Mammary epithelial cell (primary cell): ENCODE measurements at places on chromosomes 16 and 17. TPM values are rescaled to one million over a fixed set of nuclear protein-coding genes. Genes with fewer than 3 reads are reported as not detected.

- peak; percentile 84 for DNase-seq
These were observed 2.3 kb upstream of the SLC16A11 start for GRCh38 chr17:7046127-7046724.

- no peak for DNase-seq
These were observed 4.8 kb downstream of the MYO18A start for GRCh38 chr17:29175349-29175748.

- DNase-seq: no peak
These were observed 597.4 kb downstream of the MAF start for GRCh38 chr16:79003026-79003609.

GRCh38 chr17:4854111-4854681 lies 21.1 kb downstream of the MINK1 start:
- DNase-seq: peak; percentile 98

DNA sequence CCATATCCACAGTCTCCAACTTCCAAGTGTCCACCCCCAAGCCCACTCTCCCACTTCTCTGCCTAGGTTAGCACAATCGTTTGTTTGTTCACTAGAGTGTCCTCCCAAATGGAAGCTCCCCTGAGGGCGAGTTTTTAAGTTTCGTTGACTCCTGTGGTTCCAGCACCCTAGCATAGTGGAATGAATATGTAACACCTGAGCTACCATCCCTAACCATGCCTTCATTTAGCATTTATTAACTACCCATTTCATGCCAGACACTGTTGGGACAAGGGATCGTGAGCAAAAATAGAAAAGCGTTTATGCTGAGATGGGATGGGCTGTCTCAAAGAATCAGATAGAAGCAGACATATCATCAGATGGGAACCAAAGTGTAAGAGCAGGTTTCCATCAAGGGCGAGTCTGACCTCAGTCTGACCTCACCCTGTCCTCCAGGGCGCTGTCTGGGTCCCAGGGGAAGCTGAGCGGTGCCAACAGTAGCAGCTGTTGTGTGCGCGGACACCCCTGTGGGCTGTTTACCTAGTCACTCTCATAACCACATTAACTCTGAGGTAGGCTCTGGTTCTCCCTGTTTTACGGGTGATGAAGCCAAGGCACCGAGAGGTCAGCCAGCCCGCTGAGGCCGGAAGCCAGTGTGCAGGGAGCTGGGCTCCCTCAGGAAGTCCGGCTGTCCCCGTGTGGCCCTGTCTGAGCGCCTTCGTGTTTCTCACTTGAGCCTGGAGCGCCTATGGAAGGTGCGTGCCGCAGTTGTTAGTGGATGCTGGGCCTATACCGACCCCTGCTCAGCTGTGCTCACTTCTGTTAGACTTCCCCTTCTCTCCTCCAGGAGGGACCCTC lies 6.2 kb downstream of the CNP start:
- DNase-seq: no peak

DNA sequence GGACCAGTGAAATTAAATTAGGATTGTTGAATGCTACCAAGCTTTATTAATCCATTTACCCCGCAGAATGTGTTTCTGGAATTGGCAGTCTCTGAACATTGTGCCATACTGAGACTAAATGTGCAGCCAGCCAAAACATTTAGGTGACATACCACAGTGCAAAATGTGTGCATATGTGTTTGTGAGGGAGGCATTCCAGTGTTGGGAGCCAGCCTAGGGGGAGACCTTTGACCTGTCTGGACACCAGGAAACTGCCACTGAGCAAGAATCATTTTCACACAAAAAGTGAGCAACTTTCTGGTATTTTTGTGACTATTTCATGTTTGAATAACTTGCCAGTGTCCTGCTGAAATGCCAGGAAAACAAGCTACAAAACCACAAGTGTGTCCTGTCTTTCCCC lies 64.7 kb upstream of the SLC12A3 start:
- DNase-seq: no peak

GRCh38 chr17:17782523-17783115 lies 54.2 kb downstream of the SREBF1 start:
- DNase-seq: no peak

DNA sequence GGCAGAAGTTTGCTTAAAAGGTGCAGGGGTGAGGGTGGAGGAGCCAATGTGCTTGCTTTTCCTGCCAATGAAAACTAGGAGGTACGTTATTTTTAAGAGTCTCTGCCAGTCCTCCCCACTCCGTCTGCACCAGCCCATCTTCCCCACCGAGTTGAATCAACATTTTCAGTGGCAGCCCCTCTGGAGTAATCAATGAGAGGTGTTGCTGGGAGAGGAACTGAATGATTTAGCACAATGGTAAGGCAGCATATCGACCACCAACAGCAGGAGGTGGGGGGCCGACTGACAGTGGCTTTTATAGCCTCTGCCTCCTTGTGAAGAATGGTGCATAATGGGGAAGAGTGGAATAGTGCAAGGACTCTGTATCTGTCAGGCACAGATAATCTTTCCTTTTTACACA lies 1465.0 kb upstream of the GOT2 start:
- DNase-seq: no peak

The PCGF2 gene
- 32.7 and 36.4 TPM in 2 replicates for total RNA-seq

The KRT12 gene
- total RNA-seq: not detected in 2 replicates

GRCh38 chr16:78407191-78407590 lies 307.7 kb downstream of the WWOX start:
- DNase-seq: no peak

- no peak for DNase-seq
These were observed 20.9 kb downstream of the IRX3 start for GRCh38 chr16:54265575-54266107.

GRCh38 chr17:78316867-78317789 lies 42.7 kb downstream of the SOCS3 start:
- DNase-seq: no peak

- DNase-seq: no peak
These were observed 55.0 kb downstream of the MEAK7 start for GRCh38 chr16:84449156-84450140.

GRCh38 chr16:19524356-19524615 lies 544 bp downstream of the CCP110 start:
- DNase-seq: no peak

The CFAP97D1 gene
- total RNA-seq: not detected

DNA sequence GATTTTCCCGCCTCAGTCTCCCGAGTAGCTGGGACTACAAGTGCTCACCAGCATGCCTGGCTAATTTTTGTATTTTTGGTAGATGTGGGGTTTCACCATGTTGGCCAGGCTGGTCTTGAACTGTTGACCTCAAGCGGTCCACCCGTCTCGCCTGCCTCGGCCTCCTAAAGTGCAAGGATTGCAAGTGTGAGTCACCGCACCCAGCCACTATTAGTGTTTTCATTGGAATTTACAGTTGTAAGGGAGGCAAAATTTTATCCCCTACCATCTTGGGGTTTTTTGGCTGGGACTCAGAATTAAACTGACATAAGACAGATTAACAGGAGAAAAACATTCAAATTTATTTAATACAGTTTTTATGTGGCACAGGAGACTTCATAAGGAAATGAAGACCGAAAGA lies 12.3 kb upstream of the MYCBPAP start:
- no peak for DNase-seq

GRCh38 chr16:85523602-85524364 lies 89.3 kb upstream of the GSE1 start:
- DNase-seq: no peak

The NRN1L gene
- 1.3 TPM in 1 of 2 replicates, not detected in the other for total RNA-seq

DNA sequence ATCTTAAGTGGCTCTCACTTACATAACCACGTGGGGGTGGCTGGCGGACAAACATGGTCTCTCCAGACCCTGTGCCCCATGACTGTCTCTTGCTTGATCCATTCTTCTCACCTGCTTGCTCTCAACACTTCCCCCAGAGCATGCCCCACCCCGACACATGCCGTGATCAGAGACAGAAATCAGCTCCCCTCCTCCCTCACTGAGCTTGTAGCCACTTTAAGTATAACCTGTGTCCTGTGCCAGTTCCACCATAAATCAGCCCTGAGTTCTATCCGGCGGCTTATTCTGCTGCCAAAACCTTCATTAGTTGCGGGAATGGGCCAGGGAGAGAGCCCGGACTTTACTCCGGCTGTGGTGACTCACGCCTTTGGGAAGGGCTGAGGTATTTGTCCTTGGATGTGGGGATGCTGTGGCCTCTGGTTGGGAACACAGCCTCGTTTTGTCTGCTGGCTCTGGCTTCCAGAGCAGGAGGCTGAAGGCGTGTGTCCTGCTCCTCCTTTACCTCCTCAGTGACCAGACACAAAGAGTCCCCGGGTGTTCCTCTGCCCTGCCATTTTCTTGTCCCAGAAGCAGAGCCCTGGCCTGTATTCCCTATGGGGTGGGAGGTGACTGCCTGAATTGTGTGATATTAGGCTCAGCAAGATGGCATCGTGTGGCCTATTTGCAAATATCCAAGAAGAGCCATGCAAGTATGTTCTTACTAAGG lies 21.1 kb downstream of the ANKRD40 start:
- no peak for DNase-seq

- DNase-seq: no peak
These were observed 7.6 kb upstream of the KRT39 start for GRCh38 chr17:40974366-40974765.

- DNase-seq: no peak
These were observed 14.6 kb upstream of the CSNK1D start for GRCh38 chr17:82287868-82288801.

GRCh38 chr16:20889625-20890275 lies 10.4 kb downstream of the DCUN1D3 start:
- DNase-seq: no peak

DNA sequence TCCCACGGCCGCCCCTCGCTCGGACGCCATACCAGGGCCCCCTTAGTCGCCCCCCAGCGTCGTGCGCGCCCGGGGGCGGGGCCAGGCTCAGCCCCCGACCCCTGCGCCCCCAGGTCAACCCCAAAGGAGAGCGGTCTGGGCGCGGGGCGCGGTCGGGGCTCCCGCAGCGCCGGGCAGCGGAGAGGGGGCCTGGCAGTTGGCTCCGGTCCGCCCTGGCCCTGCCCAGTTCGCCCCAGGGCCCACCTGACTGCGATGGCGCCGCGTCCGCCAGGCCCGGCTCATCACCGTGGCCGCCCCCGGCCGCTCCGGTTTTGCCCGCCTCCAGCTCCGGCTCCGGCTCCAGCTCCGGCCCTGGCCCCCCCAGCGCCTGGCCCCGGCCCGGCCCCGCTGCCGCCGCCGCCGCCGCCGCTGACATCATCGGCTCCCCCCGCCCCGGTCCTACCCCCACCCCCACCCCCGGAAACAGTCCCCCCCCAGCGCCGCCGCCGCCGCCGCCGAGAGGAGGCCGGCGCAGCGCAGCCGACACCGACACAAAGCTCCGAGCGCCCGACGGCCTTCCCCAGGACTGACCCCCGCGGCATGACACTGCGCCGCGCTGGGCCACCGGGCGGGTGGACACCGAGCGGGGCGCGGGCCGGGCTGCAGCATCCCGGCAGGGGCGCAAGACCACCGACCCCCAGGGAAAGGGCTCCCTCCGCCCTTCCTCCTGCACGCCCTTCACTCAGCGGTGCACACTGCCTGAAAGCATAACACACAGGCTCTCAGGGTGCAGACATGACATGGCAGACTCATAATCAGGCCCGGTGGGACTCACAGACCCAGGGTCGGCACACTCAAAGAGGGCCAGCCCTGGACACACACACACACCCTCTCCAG lies at the start of gene ZBTB4:
Gene ZBTB4, minus strand, starts transcription at position 419 of the 876 bp plus-strand sequence. CDS start 12,830 bp downstream, outside the sequence.
- no peak for DNase-seq

DNA sequence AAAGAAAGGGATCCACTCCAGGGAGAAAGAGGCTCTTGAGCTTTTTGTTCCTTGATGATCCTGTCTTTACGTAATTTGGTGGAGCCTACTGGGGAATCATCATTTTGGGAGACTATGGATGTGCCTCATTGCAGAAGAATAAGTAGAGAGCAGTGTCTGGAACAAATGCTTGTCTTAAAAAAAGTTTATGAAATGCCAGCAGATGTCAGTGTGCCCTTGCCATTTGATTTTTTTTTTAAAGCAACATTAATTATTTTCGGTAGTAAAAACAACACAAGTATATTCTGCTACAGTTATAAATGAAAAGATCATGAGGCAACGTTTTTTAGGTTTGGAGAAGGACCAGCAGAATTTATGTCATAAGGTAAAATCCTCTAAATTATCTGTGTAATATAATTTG lies 934.8 kb upstream of the EEF2KMT start:
- DNase-seq: no peak

The BCL6B gene
- total RNA-seq: not detected in 2 replicates

- no peak for DNase-seq
These were observed 4.2 kb downstream of the CORO6 start for GRCh38 chr17:29618272-29619065.

GRCh38 chr16:66798161-66798560 lies 3.2 kb downstream of the TERB1 start:
- peak; percentile 6 for DNase-seq

DNA sequence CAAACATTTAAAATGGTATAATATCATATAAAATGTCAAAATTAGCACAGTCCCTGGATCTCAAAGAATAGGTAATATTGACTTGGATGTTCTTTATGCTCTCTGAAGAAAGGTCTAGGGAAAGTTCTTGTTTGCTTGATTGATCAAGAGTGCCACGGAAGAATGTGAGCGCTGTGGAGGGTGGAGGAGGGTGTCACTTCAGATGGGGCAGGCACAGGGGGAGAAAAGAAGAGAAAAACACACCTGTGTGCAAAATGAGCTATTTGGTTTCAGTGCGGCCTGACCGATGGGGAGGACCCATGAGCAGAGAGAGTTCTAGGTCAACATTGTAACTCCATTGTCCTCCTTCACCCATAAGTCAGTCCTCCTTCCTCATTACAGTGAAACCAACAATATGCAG lies 8.8 kb upstream of the VPS4A start:
- no peak for DNase-seq

The DLX4 gene
- 0.32 and 0.49 TPM in 2 replicates for total RNA-seq

- DNase-seq: no peak
These were observed 10.3 kb upstream of the GAS7 start for GRCh38 chr17:10208604-10209193.

DNA sequence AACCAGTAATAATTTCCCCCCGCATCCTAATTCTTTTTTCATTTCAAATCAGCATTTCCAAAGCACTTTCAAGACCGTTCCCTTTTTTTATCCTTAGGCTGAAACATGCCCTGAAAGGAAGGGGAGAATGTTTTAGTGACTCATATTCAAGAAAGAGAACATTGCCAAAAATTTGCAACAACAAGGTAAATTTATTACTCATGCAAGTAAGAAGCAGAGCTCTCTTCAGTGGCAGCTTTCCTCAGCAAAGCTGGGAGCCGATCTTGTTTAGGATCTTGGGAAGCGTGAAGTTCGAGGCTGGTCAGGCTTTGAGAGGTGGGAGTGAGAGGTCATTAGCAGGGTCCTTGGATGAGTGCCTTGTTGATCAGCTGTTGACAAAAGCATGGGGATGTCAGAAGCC lies 129.5 kb downstream of the PRKCA start:
- DNase-seq: peak; percentile 75

DNA sequence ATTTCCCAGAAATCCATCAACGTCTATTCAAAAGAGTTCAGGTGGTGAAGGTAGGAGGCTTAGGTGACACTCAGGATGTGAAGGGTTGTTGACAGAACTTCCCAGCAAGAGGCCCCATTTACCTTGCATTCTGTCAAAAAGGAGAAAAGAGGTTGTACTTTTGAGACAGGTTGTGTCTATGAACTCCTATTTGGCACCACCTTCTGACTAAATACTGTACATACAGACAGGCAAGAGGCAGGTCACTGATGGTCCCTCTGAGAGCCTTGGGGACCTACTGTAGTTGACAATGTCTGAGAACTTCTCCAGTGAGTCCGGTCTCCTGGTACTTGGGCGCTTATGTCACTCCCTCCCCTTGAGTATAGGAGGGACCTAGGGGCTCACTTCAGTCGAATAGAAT lies 479.3 kb upstream of the ZFHX3 start:
- no peak for DNase-seq
